Tibial nerve (tissue), 4 donors: ENCODE measurements at places on chromosomes 4 and X.

- no peak for DNase-seq
Observed at GRCh38 chr4:106806158-106806797, 229.8 kb downstream of the DKK2 start.

- no peak for DNase-seq
Observed at GRCh38 chr4:183180621-183181020, 81.6 kb downstream of the WWC2 start.

DNA sequence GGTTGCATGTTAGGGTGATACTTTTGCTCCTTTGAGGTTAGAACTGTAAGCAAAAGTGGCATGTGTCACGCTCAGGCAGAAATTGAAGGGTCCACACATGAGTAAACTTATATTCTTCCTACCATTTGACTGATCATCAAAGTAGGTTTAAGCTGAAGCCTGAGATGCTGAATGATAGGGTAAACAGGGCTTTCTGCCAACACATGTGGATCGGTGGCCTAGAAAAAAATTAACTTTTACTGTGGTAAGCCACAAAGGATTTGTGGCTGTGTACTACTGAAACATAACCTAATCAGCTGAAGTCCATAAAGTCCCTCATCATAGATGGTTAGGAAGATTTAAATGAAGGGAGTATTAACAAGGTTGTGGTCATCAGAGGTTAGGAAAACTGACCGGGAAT is 1070.1 kb downstream of the STPG2 start:
- DNase-seq: no peak

DNA sequence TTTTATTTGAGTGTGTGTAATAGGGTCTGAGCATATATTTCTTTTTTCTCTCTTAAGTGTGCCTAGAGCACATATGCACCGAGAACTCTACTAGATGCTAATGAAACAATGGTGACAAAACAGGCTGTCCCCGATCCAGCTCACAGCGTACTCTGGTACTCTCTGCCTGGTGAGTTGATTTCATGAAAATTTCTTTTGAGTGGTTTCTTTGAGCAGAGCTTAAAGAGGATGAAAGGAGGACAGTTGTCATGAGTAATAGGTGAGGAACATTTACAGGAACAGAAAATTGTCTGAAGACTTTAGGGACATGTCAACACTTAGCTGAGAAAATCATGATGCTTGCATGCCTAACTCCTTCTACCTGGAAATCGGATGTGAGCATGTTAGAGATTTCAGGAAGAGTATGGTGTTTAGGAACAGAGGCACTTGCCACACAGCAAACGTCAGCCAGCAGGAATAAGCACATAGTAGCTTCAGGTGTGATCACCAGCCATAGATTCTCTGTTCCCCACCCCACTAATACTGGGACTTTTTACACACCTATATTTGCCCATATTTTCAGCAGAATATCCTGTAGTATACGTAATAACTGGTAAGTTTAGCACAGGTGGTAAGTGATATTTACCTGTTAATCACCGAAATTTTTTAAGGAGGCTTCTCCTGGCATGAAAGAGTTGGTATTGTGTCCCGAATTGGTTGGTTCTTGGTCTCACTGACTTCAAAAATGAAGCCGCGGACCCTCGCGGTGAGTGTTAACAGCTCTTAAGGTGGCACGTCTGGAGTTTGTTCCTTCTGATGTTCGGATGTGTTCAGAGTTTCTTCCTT is 111.1 kb downstream of the ZNF330 start:
- no peak for DNase-seq

DNA sequence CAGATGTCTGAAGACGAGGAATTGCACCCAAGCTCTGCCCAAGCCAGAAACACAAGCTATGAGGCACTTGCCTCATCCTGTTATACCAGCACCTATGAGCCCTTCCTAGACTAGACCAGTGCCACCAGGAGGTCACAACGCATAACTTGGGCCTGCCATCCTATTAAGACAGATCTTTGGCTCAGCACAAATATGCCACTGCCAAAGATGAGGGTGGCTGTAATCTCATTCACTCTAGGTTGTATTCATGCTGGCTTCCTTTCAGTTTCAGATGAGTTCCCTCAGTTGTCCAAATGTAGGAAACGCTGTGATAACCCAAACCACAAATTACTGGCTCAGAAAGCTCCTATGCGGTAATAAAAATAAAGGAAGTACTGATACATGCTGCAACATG is 76.5 kb upstream of the CITED1 start:
- DNase-seq: no peak

GRCh38 chr4:137901114-137901513 is 341.0 kb downstream of the SLC7A11 start:
- no peak for DNase-seq

DNA sequence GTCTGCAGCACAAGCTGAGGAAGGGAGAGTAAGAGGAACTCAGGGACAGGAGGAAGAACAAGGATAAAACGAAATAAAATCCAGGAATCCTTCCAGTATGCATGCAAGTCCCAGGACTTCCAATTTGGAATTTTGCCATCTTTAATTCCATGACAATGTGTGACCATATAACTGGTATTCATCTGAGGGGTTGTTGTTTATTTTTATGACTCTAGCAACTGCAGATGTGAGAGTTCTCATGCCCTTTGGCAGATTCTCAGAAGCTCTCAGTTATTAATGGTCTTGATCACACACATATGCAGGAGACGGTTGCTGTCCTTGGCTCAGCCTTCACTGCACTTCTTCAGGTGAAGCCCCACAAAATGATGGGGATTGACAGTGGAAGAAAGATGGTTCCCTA is 148.2 kb downstream of the SMIM20 start:
- no peak for DNase-seq

DNA sequence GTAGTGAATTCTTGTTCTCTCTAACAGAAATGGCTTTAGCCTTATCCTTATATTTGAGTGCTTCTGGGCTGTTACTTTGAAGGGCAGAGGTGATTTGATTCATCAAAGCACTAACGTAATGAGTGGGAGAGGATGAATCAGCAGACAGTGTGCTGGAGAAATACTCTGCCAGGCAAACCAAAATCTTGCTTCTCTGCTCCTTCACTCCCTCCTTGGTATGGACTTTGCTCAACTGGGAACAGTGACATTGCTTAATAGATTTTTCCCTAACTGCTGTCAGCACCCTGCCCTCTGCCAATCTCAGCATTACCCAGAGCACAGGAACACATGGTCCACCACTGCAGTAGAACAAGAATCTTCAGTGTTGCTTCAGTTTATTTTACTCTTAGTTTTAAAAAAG is 56.0 kb downstream of the PDLIM5 start:
- peak; percentile 52 for DNase-seq

DNA sequence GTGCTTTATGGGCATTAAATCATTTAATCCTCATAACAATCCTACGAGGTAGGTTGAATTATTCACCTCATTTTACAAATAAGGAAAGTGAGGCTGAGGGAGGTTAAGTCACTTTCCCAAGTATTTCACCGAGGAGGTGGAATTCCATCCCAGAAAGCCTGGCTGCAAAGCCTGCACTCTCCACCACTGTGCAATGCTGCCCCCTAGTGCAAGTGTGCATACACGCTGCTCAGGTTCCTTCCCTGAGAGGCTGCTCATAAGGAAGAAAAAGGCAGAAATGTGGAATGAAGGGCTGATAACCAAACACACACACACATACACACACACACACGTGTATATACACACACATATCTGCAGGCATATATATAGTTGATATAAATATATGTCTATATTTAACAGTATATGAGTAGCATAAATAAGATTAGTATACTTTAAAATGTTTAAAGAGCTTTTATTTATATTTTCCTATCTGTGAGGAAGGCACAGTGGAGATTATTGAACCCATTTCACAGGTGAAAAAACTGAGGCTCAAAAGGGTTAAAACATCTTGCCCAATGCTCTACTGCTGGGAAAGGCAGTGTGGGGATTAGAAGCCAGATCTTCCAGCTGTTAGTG is 714.5 kb upstream of the TENM3 start:
- peak; percentile 47 for DNase-seq
